ENCODE measurements at places on chromosomes 7 and 10.

GRCh38 chr7:151018421-151019129 lies 5.7 kb downstream of the ATG9B start:
- no peak for DNase-seq

GRCh38 chr7:116209561-116210070 lies 723 bp upstream of the TES start:
- no peak for DNase-seq

- no peak for DNase-seq
These were observed 59.0 kb upstream of the ITGB1 start for GRCh38 chr10:33016988-33017387.

DNA sequence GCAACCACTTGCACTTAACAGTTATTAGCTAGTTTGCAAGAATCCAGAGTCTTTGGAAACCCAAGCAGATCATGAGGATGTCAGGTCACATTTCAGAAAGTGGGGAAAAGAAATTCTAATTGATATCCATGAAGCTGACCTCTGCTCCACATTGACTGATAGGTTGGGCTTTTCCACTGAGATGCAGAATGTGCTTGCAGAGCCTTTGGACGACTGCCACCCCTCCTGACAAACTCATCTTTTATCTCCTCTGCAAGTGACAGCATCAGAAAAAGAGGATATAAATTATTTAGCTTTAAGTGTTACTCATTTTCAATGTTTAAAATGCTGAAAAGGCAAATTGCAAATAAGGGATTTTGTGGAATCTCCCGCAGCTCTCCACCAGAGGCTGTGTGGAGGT lies 75.3 kb downstream of the C10orf90 start:
- DNase-seq, result no peak

DNA sequence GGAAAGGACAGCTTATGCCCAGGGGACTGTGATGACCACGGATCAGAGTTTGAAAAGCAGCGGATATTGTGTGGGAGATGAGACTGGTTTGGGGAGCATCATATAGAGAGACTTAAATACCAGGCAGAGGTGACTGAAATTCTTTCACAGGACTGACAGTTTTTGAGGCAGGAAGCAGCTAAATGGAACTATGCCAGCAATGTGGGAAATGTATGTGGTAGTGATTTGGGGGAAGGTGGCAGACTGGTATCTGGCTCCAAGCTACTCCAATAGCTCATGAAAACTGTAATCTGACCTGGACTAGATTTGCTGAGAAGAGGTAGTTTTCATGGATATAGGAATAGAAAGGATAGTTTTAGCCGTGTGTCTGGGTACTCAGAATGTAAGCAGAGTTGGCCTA lies 592.6 kb downstream of the REEP3 start:
- DNase-seq, result no peak

DNA sequence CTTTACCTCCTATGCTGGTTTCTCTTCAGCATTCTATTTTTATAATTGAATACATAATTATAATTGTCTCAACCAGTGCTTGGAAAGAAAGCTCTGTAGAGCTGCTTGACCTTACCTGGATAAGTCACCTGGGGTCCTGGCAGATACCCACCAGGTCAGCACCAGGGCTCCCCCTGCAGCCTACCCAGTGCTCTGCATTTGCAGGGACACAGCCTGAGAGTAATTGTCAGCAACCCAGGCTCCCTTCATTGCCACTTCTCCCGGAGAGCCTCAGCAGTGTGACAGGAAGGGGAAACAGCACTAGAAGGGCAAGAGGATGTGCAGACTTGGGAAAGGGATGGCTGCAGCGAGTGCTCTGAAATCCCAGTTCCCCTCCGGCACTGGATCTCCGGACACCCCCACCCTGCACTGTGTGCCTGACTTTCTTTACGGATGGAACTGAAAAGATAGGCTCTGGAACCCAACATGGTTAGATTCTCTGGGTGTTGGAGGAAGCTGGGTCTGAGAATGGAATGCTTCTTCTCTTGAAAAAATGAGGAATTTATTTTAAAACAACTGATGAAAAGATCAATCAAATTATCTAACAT lies 11.4 kb upstream of the PAX4 start:
- DNase-seq, result no peak

- DNase-seq, result no peak
These were observed 18.1 kb upstream of the TLX1 start for GRCh38 chr10:101112799-101113594.

Data from left ventricle myocardium inferior (tissue), 1 donor.